ENCODE measurements at places on chromosomes 16 and 17.

DNA sequence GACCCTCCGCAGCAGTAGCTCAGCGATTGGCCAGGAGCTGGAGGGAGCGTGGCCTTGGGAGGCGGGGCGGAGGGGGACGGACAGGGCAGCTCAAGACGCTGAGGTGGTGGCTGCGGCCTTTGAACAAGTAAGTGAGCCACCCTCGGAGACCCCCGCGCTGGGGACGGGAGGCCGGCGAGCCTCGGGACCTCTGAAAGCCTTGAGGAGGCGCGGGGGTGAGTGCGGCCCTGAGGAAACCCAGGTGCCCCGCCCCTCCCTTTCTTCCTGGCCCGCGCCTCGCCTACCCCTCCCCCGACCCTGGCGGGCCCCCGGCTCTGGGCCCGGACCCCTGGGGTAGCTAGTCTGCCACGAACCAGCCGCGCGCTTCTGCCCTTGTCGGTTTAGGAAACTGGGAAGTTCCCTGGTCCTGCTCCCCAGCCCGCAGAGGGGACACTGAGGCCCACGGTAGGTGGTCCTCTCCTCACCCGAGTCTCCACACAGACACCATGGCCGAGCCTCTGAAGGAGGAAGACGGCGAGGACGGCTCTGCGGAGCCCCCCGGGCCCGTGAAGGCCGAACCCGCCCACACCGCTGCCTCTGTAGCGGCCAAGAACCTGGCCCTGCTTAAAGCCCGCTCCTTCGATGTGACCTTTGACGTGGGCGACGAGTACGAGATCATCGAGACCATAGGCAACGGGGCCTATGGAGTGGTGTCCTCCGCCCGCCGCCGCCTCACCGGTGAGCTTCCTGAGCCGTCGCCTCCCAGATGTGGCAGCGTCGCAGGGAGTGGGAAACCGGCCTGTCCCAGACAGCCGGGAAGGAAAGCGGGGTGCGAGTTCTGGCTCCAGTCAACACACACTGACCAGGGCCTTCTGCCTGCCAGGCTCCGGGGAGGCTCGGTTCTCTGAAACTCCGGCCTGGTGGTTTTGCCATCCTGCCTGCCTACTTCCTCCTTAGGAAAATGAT, at the start of gene MAPK7:
MAPK7 (plus strand) TSS at position 83 of the 945 bp plus-strand sequence; CDS start at position 486, 403 bp downstream.
- no peak for DNase-seq

GRCh38 chr17:36900160-36900512, 37.1 kb upstream of the LHX1 start:
- DNase-seq = no peak

DNA sequence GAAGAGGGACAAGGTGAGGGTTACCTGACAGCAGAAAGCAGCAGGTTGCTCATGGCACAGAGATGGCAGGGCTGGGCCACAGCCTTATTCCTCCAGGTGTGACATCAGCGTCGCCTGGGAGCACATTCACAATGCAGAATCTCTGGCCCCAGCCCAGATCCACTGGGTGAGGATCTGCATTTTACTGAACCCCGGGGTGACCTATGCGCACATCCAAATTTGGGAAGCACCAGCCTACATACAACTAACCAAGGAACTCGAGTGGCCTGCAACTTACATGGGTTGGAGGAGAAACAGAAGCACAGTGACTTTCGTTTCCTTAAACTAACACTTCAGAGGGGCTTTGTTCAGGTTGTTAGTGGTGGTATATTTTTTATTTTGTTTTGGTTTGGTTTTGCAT, 17.6 kb downstream of the CPPED1 start:
- no peak for DNase-seq

DNA sequence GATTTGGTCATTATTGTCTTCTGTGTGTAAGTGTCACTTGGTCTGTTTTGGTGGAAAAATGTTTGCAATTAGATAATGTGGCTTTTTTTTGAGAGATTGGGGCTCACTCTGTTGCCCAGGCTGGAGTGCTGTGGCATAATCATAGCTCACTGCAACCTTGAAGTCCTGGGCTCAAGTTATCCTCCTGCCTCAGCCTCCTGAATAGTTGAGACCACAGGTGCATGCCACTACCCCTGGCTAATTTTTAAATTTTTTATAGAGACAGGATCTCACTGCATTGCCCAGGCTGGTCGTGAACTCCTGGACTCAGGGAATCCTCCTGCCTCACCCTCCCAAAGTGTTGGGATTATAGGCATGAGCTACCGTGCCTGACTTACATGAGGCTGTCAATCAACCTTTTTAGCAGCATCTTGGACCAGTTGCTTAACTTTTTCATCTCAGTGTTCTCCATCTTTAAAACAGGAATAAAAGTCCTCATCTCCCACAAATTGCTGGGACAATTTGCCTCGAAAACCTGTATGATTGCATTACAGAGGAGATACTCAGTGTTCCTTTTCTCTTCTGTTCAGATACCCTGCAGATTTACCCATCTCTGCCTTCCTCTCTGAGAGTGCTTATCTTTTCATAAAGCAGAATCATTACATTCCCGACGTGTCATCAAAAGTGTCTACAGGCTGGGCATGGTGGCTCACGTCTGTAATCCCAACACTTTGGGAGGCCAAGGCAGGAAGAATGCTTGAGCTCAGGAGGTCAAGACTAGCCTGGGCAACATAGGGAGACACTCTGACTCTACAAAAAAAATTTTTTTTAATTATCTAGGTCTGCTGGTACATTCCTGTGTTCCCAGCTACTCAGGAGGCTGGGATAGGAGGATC, 19.1 kb downstream of the ACSF2 start:
- DNase-seq = no peak

GRCh38 chr16:57742543-57742942, 7.0 kb downstream of the KATNB1 start:
- no peak for DNase-seq

DNA sequence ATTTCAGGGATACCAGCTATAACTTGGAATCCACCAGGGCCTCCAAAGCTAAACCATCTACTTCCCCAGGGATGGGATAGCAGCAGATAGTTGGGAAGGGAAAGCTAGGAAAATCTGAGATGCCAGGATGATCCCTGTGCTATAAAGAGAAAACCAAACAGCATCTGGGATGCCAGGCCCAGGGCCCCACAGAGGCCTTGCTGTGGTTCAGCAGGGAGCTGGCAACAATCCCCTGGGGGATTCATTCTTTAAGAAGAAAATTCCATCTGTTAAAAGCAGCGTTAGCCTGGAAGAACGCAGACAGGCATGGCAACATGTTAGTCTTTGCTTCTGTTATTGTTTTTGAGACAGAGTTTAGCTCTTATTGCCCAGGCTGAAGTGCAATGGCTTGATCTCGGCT, 16.6 kb downstream of the MYO18A start:
- DNase-seq = no peak

- no peak for DNase-seq
These were observed 15.6 kb downstream of the CNP start for GRCh38 chr17:41982026-41982760.

DNA sequence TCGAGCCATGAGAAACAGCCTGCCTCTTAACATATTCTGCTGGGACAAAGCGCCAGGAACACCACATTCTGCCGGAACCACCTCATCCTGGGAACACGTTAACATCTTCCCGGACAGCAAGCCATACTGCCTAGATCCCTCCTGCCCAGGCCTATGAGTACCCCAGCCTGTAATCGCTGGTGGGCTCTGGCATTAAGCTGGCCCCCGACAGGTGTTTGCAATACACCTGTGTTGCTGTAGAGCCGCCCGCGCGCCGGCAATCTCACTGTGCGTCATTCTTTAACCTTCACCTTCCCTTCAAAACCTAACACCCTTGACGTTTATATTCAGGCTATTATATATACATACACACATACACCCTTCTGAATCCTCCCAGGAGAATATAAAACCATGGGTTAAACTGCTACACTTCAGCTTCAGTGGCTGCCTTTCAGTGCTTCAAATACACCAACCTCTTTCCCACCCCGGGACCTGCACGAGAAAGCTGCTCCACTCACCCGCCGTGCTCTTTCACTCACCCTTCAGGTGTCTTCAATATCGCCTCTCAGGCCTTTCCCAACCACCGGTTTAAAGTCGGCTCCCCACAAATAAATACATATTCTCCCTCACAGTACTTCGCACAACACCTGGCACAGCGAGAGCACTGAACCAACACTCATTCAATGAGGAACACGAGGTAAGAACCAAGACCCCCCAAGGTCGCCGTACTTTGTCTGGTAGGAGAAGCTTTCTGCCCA, 1.0 kb upstream of the ENDOV start:
- peak; percentile 10 for DNase-seq

GRCh38 chr16:87735270-87736007, 30.3 kb downstream of the KLHDC4 start:
- no peak for DNase-seq

GRCh38 chr17:74497471-74497870, 31.0 kb downstream of the CD300A start:
- DNase-seq = no peak

- no peak for DNase-seq
These were observed 2.2 kb downstream of the OR4D1 start for GRCh38 chr17:58150394-58150793.

GRCh38 chr16:81611721-81612120, 167.1 kb downstream of the CMIP start:
- no peak for DNase-seq

GRCh38 chr17:65022751-65023700, 33.5 kb downstream of the GNA13 start:
- peak; percentile 70 for DNase-seq

GRCh38 chr17:80123791-80124190, 22.4 kb downstream of the GAA start:
- DNase-seq = no peak

DNA sequence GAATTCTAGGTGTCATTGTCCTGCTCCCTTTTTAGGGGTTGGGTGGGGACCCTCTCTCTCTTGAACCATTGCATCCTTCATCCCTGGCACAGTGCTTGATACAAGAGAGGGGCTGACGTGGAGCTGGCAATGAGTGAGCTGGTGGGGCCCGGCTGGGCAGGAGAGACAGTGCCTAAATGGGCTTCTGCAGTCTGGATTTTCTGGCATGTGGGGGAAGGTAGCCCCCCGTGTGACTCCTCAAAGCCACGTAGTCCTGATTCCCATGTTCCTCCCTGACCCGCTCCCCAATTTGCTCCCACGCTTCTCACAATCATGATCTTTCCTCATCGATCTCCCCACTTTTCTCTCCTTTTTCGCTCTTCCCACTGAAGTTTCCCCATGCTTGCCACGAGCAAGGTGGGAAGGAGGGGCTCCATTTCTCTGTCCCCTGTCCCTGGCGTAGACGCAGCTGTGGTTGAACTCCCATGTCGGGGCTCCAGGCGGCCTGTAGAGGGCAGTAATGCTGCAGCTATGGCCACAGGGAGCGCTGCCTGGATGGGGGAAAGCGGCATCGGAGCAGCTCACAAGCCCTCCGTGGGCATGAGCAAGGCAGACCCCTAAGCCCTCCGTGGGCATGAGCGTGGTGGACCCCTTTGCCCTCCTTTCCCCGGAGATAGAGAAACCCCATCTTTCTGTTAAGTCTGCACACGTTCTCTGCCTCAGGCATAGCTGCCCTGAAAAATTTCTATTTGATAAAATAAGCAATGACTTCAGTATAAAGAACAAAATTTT, 47.5 kb downstream of the HAPSTR1 start:
- peak; percentile 61 for DNase-seq

DNA sequence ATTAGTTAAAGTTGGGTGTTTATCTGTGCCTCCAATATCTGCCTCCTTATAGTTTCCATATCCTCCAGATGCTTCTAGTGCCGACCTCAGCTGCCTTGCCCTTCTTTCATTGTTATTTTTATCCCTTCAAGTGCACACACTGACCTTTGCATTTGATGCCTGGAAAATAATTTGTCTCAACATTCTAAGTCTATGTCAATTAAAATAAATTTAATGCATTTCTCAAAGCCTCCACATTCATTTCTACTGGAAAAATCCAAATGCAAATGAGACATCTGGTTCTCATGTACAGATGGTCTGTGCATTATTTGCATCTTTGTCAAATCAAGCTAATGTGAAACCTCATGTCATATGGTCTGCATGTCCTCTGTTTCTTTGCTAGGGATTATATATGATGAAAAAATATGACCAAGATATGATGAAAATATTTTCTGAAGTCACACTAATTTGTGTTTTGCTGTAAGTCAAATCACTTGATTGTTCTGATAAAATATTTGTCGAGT, 61.4 kb downstream of the TMEM100 start:
- DNase-seq = no peak

GRCh38 chr16:27972500-27972899, 91.0 kb downstream of the GSG1L start:
- peak; percentile 67 for DNase-seq

DNA sequence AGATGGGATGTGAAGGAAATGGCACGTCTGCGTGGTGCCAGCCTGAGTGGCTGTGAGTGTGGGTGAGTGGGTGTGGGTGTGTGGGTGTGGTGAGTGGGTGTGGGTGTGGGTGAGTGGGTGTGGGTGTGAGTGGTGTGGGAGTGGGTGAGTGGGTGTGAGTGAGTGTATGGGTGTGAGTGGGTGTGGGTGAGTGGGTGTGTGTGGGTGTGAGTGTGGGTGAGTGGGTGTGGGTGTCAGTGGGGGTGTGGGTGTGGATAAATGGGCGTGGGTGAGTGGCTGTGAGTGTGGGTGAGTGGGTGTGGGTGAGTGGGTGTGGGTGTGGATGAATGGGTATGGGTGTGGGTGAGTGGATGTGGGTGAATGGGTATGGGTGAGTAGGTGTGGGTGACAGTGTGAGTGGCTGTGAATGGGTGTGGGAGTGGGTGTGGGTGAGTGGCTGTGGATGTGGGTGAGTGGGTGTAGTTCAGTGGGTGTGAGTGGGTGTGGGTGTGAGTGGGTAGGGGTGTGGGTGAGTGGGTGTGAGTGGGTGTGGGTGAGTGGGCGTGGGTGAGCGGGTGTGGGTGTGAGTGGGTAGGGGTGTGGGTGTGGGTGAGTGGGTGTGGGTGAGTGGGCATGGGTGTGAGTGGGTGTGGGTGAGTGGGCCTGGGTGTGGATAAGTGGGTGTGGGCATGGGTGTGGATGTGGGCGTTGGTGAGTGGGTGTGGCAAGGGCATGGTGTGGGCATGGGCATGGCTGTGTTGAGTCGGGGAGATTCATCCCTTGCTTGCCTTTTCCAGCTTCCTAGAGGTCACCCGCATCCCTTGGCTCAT, 80.8 kb downstream of the ZDHHC7 start:
- DNase-seq = no peak

DNA sequence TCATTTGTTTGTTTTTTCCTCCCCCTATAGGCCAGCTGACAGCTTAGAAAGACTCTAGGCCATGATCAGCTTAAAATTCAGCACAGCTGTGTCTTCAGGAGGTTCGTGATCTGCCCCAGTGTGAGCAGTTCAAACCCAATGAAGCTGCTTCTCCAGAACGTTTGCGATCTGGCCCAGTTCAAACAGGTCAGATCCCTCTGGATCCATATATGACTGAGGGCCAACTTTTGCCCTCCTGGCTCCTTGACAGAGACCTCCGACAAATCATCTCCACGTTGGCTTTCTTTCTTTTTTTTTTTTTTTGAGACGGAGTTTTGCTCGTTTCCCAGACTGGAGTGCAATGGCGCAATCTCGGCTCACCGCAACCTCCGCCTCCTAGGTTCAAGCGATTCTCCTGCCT, 50.2 kb upstream of the ATF7IP2 start:
- DNase-seq = no peak

- DNase-seq = no peak
These were observed 72.5 kb downstream of the CMIP start for GRCh38 chr16:81517150-81517499.

Measured in GM20000 (cell line).